IPS-NIHi11 (cell line): ENCODE measurements at places on chromosomes 11 and 22.

- DNase-seq, result no peak
These were observed 96.5 kb upstream of the PRR5 start for GRCh38 chr22:44605486-44605885.

DNA sequence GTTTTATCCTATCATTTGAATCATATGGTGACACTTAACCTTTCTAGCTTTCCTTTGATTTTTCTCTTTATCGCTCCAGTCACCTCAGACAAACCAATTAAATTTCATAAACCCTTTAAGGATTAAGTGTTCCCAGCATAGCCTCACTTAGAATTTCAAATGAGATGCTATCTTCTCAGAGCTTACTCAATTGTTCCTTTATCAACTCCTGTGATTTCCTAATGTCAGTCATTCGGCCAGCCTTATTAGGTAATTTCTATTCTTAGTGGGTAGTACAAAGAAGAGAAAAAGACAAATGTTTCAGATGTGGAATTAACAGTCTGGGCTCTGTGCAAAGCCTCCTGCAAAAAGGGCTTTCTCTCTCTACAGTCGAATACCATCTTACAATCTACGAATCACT lies 77.1 kb upstream of the CCDC90B start:
- no peak for DNase-seq

- DNase-seq, result no peak
These were observed 93.4 kb downstream of the RASSF10 start for GRCh38 chr11:13102513-13102840.

GRCh38 chr22:47380692-47381091 lies 618.2 kb downstream of the TBC1D22A start:
- no peak for DNase-seq

GRCh38 chr11:46837860-46838259 lies 8.2 kb downstream of the CKAP5 start:
- DNase-seq, result no peak
